ENCODE measurements at places on chromosomes 5 and 9.
A peak's percentile ranks its signal among the peaks of the same experiment; 100 is the strongest.

DNA sequence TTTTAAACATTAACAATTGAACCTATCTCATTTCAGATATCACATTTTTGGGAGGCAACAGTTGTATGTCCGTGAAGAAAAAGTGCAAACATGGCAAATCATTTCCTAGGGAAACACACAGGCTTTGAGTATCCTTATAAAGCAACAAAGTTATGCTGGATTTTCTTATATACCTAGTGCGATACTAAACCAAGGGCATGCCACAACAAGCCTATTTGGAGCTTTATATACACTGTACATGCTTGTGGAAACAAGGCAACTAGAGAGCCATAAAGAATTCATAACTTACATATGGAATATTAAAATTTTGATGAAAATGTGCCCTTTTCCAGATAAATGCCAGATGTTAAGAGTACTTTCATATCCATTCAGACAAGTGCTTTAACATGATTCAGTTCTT is 191.4 kb downstream of the DCP2 start:
- DNase-seq = no peak

DNA sequence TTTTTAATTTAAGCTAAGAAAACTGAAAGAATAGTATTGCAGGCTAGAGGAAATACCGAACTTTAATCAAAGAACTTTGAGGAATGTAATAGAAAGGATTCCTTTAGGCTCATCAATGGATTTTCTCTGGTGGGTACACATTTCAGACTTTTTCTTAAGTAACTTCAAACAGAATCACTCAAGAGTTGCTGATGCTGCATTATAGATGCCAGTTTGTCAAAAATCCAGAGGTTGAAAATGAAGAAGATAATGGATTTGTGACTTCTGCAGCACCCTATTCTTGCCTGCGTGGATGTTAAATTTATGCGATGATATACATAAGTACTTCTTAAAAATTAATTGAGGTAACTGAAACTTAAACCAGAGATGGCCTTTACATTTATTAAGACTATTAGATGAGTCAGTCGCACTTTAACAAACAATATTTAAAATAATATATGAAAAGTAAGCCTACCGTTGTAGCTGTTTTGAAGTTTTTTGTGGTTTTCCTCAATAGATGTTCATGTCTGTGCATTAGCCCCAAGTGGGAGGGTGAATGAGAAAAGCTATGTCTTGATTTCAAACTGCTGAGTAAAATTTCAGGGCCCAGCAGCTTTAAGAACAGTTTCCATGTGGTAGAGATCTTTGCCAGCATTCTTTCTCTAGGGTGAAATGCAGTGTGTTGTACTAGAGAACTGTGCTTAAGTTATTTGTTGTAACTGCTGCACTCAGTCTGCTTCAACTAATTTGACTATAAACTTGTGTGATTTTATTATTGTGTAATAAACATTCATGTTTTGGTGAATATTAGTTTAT is at the start of gene OGN:
OGN (minus strand) TSS at position 537 of the 795 bp plus-strand sequence. CDS start 1,171 bp downstream, outside the sequence.
- no peak for DNase-seq

GRCh38 chr9:131666029-131666428 is 73.8 kb downstream of the RAPGEF1 start:
- DNase-seq = no peak

- no peak for DNase-seq
Measured at GRCh38 chr9:133731876-133732638, 6.1 kb downstream of the SARDH start.

GRCh38 chr5:32506201-32506661 is 61.7 kb upstream of the ZFR start:
- no peak for DNase-seq

DNA sequence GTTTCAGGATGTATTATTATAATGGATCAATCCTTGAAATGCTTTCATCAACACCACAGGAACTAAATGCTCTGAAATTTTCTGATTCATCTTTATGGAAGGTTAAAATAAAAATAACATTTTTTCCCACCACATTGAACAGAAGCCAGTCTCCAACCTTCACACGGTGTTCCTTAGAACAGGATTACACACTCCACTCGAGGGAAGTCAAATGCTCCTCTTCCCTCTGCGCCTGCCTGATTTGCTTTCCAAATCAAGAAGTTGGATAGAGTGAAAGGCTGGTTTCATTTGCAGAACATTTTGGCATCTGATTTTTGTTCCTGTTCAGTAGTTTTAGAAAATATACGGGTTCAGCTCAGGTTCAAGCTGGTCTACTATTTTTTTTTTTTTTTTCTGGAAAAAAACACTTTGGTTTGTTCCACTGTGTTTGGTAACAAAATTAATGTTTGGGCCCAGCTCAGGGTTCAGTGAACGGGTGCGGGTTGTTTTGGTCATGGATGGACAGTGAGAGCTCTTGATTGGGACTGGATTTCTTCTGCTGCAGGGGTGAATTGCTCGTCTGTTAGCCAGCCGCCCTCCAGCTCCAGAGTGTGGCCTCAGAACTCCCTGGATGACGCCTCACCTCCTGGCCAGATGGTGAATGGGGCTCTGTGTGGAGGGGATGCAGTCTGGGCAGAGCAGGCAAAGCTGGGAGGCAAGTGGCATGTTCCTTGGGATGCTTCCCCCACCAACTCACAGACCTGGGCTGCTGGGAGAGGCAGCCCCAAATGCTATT is 82.4 kb upstream of the STC2 start:
- DNase-seq = no peak

DNA sequence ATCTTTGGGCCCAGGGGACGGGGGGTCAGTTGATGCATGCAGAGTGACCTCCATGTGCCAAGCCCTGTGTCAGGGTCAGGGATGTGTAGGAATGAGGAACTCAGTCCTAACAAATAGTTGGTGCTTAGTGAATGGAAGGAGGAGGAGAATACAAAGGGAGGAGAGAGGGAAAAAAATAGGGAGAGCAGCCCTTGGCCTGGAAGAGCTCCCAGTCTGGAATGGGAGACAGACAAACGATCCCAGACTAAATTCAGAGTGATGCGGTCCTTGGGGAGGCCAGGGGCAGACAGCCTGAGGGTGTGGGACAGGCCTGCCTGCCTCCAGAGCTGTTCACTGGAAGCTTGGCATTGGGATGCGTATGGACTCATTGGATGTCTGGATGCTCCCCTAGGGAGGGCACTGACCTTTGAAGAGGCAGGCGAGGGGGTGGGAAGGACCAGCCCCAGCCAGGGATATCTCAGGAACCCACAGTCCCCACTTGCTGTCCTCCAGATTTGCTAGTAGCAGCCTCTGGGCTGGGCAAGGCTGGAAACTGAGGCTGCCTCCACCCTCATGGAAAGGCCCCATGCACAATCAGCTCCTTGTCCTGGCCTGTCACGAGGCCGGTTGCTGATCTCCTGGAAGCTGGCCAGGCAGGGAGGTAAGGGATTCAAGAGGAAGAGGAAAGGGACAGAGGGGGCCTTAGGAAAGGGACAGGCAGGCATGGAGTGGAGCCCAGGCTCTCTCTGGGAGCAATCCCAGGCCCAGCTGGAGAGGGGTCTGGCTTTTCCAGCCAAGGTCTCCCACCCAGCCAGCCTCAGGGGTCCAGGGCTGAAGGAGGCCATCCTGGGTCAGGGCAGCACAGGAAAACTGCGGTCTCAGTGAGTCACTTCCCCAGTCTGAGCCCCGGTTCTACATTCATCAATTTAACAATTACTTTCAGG is 69.0 kb upstream of the GGTA1 start:
- no peak for DNase-seq

GRCh38 chr5:112691758-112692157 is 45.9 kb upstream of the APC start:
- no peak for DNase-seq

GRCh38 chr9:32394381-32395049 is 10.1 kb downstream of the ACO1 start:
- DNase-seq = no peak

GRCh38 chr9:36665387-36665786 is 92.7 kb downstream of the MELK start:
- no peak for DNase-seq

GRCh38 chr5:9712506-9712905 is 82.4 kb upstream of the TAS2R1 start:
- DNase-seq = no peak

DNA sequence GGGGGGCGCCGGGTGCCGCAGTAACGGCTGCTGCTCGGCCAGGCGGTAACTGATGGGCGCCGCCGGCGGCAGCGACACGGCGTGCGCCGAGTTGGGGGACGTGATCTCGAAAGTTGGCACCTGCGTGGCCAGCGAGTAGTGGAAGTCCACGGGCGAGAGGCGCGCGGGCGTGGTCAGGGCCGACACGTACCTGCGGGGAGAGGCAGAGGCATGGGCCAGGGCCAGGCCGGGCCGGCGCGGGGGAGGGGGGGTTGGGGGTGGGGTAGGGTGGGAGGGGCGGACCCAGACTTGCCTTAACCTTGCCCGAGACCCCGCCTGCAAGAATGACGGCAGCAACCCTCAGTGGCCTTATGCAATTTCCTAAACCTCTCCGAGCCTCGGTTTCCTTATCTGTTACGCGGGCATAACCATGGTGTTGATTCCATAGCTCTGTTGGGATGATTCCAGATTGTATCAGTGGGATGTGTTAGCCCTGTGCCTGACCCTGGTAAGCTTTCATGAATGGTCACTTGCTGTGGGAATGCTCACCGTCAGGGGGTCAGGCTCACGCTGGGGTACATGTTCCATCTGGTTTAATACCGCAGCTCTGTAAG is 53.0 kb downstream of the PSD2 start:
- no peak for DNase-seq

DNA sequence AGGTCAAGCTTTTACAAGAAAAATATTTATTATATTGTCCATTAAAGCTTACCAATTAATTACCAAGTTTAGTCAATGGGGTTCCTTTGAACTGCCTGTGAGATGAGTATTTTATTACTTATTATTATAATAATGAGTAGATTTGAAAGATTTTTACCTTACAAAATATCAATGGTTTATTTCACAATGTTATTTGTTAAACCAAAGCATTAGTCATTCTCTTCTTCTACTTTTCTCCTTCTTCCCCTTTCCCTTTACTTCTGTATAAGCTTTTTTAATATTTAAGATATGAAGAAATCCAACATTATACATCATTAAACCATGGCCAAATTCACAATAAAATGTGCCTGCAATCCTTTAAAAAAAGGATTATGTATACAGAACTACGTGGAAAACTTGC is 369.5 kb downstream of the ARL15 start:
- no peak for DNase-seq

- no peak for DNase-seq
Measured at GRCh38 chr5:57299986-57300385, 126.1 kb downstream of the GPBP1 start.

DNA sequence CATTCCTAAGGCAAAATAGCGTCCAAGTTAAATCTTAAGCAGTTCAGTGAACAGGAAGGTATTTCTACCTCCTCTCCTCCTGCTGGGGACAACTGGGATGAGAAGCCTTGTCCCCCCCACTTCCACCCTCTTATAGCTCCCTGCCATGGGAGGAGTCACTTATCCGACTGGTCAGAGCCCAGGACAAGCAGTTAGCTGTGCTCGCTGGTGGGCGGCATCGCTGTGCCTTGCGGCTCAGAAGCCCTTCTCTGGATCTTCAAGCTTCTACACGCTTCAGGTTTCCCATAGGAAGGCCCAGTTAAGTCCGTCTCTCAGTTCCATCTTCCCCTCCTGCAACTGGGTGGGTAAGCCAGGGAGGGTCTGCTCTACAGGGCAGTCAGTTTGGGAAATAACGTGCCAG is 77.2 kb downstream of the PAX5 start:
- DNase-seq = no peak

DNA sequence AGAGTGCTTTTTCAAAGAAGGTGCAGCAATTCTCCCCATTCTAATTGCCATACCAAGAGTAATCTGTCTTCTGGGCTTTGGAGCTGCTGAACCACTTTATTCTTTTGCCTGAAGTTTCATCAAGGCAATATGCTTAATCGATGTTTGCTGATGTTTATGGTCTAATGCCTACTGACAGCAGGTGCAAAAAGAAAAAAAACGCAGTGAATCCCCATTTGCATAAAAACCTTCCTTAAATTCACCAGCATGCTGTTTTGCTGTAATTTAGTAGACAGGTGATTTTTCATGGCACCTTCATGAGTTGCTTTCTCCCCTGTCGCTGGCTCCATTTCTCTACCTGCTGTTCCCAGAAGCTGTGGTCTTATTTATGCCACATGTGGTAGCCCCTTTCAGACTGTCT is 83.1 kb upstream of the MAST4 start:
- no peak for DNase-seq

- DNase-seq = no peak
Measured at GRCh38 chr9:34267660-34268059, 61.4 kb downstream of the KIF24 start.

DNA sequence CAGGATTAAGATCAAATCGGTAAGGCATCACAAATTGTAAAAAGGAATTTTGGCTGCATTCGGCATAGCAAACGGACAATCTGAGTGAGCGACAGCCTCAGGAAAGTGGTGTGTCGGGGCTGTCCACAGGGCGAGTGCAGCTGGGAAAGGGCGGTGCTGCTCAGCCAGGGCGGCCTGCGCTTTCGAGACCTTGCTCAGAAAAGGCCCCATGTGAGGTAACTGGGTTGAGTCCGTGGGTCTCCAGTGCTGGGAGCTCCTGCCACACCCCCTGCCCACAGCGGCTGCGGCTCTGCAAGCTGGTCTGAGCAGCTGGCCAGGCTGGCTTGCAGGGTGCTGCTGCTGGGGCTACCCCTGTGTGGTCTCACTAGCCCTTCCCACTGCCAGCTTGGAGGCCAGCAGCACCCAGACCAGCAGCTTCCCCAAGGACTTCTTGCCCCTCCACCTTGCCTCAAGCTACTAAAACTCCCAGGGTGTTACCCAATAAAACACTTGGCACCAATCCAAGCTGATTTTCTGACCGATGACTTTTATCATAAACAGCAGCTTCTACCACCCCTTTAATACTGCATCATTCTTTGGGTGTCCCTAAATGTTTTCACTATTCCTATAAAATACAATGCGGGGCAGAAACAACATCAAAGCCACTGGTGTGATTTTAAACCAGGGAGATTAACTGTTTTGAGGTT is 6.2 kb downstream of the SURF2 start:
- DNase-seq = no peak

GRCh38 chr5:158811350-158811749 is 288.4 kb downstream of the EBF1 start:
- no peak for DNase-seq

GRCh38 chr5:179974246-179974945 is 66.7 kb upstream of the TBC1D9B start:
- no peak for DNase-seq

- DNase-seq = no peak
Measured at GRCh38 chr9:34440017-34440416, 18.4 kb downstream of the FAM219A start.

- no peak for DNase-seq
Measured at GRCh38 chr5:10301842-10302610, 5.7 kb downstream of the CMBL start.

- no peak for DNase-seq
Measured at GRCh38 chr5:58299256-58299655, 160.6 kb downstream of the PLK2 start.

GRCh38 chr5:5710471-5710870 is 288.0 kb downstream of the ICE1 start:
- DNase-seq = no peak

GRCh38 chr5:35617435-35618303 is at the start of gene SPEF2:
TSS of gene SPEF2 (plus strand) at chr5:35617863. CDS start at chr5:35617998, 135 bp downstream.
- peak; percentile 78 for DNase-seq

GRCh38 chr9:110776221-110776620 is 107.6 kb downstream of the MUSK start:
- DNase-seq = no peak
